ENCODE measurements at places on chromosomes 5 and 9. TPM values are rescaled to one million over a fixed set of nuclear protein-coding genes. Genes with fewer than 3 reads are reported as not detected.

LPAR1 gene
- total RNA-seq: 11.0 TPM

- no peak overlapping the region for H3K4me3 ChIP-seq
- no peak for DNase-seq
- H3K4me1 ChIP-seq: no peaks in the 10 kb centered on the region
- peaks cover 2% of the 10 kb centered on the region for H3K27me3 ChIP-seq
- H3K36me3 ChIP-seq: no peaks in the 10 kb centered on the region
These were observed 9.9 kb downstream of the SNCAIP start for GRCh38 chr5:122321921-122322320.

EFNA5 gene
- total RNA-seq: 30.5 TPM

SHISAL2B gene
- not detected for total RNA-seq

PPIC gene
- 45.8 TPM for total RNA-seq

DNA sequence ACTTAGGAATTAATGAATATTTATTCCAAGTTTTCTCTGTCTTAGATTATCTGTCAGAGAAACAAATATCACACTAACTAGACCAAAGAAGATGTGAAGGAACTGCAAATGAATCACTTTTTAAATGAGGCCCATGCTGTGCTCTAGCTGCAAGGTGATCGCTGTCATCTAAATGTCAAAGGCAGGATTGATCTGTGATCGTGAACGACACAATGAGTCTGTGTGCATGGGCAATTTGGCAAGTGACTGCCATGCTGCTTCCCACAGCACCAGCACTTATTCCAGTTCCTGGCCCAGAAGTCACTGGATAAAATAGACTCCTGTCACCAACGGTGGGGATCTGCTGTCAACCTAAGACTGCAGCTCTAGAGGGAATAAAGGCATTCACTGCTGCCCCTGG, 141.2 kb downstream of the TRIM36 start:
- H3K27ac ChIP-seq: no peak overlapping the region
- H3K4me1 ChIP-seq: no peaks in the 10 kb centered on the region
- H3K36me3 ChIP-seq: no peaks in the 10 kb centered on the region
- no peak for DNase-seq
- no peak overlapping the region for H3K4me3 ChIP-seq

GRCh38 chr5:160033546-160034252, 24.8 kb downstream of the TTC1 start:
- no peak for DNase-seq
- no peaks in the 10 kb centered on the region for H3K4me1 ChIP-seq
- peaks cover 9% of the 10 kb centered on the region for H3K36me3 ChIP-seq
- no peaks in the 10 kb centered on the region for H3K27me3 ChIP-seq
- no peak overlapping the region for H3K4me3 ChIP-seq

- H3K4me3 ChIP-seq: no peak overlapping the region
- no peak overlapping the region for H3K27ac ChIP-seq
- H3K36me3 ChIP-seq: no peaks in the 10 kb centered on the region
- H3K4me1 ChIP-seq: no peaks in the 10 kb centered on the region
- DNase-seq: no peak
These were observed 37.5 kb upstream of the DMRT1 start for GRCh38 chr9:804026-804425.

DNA sequence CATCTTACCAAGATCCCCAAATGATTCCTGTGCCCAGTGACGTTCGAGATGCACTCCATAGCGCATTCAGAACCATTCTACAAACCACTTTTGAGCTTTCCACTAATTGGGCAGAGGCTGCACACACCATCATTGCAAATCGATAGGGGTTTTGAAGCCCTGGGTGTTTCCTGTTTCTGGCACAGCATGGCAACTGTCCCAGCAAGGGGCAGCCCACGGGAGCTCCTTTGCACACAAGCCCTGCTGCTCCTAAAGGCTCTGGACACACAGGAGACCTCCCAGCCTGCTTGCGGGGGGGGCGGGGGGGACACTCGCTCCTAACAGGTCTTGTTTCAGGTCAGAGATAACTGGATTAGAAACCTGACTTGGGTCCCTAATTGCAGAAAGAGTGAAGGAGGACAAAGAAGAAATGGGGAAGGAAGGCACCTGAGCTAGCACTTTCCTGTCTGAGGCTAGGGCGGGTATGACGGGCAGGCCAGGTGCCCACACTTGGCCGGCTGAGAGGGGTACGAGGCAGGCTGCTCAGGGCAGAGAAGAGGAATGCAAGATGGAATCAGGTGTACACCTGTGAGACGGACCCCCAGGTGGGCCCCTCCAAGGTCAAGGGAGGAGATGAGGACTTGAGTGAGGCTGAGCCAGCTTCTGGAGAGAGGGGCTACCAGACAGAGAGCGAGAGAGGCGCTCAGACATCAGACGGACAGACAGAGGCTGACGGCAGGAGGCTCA, 820 bp downstream of the FBP1 start:
- H3K4me3 ChIP-seq: no peak overlapping the region
- no peaks in the 10 kb centered on the region for H3K4me1 ChIP-seq
- no peak overlapping the region for H3K27ac ChIP-seq
- no peaks in the 10 kb centered on the region for H3K36me3 ChIP-seq

GRCh38 chr9:33186457-33187168, 19.5 kb upstream of the B4GALT1 start:
- H3K27me3 ChIP-seq: peaks cover 7% of the 10 kb centered on the region
- H3K4me3 ChIP-seq: no peak overlapping the region
- H3K4me1 ChIP-seq: no peaks in the 10 kb centered on the region
- no peaks in the 10 kb centered on the region for H3K36me3 ChIP-seq

GRCh38 chr9:135104761-135105160, 17.3 kb downstream of the OLFM1 start:
- DNase-seq: no peak
- no peaks in the 10 kb centered on the region for H3K4me1 ChIP-seq
- H3K4me3 ChIP-seq: no peak overlapping the region
- peaks cover 2% of the 10 kb centered on the region for H3K27me3 ChIP-seq

CDC37L1 gene
- total RNA-seq: 3.0 TPM

- no peak for DNase-seq
- H3K27me3 ChIP-seq: no peaks in the 10 kb centered on the region
- H3K4me3 ChIP-seq: no peak overlapping the region
- no peaks in the 10 kb centered on the region for H3K36me3 ChIP-seq
- H3K4me1 ChIP-seq: no peaks in the 10 kb centered on the region
- no peak overlapping the region for H3K27ac ChIP-seq
These were observed 110.0 kb upstream of the PRR16 start for GRCh38 chr5:120354126-120354525.

- no peak overlapping the region for H3K4me3 ChIP-seq
- no peak for DNase-seq
- H3K4me1 ChIP-seq: no peaks in the 10 kb centered on the region
- no peaks in the 10 kb centered on the region for H3K36me3 ChIP-seq
These were observed 98.5 kb downstream of the EBF1 start for GRCh38 chr5:159001247-159001646.
